ENCODE measurements at places on chromosomes 16 and 17.

DNA sequence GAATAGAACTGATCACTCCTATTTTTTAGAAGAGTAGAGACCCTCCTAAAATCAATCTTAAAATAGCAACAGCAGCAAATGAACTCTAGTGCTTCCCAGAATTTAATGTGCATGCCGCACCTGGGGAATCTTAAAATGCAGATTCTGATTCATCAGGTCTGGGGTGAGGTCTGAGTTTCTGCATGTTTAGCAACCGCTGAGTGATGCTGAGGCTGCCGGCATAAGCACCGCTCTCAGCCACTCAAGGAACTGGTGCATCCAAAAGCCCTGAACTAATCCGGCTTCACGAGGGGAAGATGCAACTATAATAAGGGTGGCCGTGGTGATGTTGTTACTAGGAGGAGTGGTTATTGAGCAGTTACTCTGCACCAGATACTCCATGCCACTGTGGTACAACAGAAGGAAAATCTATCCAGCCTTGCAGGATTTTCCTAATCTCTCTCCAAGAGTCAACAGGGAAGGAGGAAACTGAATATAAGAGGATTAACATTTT is 19.7 kb downstream of the SDK2 start:
- no peak for DNase-seq

DNA sequence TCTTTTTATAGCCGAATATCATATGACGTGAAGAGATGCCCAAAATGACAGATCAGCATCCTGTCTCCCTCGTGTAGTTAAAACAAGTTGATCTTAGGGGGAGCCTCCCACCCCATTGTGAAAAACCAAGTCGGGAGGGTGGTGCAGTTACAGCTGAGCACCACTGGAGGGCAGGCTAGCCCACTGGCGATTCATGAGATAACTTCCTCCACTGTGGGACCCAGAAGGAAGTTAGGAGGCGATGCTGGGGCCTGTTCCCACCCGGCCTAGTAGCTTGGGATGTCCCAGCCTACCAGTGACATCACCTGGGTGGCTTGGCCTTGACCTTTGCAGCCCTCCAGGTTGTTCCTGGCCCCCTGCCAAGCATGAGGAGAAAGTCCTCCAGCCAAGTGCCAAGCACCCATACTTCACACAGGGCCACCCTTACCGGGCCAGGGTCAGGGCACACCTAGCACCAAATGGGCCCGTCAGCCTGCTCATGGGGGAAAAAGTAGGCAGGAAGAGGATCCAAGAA is 8.1 kb upstream of the CPNE2 start:
- peak; percentile 27 for DNase-seq

DNA sequence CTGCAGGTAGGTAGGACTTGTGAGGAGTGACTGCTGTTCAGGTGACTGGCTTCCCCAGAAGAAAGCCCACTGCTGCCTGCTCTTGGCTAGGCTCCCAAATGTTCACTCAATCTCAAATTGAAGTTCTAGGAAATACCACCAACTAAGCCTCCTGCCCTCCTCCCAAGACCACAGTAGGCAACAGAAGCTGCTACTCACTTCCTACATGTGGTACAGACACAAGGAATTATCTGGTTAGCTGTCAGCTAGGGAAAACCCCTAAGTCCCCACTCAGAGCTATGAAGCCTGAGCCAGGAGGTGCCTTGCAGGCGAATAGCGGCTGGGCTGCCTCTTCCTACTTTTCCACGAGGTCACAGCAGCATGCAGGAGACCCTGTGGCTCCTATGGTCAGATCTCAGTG is 4.9 kb downstream of the FBXO39 start:
- DNase-seq = no peak

DNA sequence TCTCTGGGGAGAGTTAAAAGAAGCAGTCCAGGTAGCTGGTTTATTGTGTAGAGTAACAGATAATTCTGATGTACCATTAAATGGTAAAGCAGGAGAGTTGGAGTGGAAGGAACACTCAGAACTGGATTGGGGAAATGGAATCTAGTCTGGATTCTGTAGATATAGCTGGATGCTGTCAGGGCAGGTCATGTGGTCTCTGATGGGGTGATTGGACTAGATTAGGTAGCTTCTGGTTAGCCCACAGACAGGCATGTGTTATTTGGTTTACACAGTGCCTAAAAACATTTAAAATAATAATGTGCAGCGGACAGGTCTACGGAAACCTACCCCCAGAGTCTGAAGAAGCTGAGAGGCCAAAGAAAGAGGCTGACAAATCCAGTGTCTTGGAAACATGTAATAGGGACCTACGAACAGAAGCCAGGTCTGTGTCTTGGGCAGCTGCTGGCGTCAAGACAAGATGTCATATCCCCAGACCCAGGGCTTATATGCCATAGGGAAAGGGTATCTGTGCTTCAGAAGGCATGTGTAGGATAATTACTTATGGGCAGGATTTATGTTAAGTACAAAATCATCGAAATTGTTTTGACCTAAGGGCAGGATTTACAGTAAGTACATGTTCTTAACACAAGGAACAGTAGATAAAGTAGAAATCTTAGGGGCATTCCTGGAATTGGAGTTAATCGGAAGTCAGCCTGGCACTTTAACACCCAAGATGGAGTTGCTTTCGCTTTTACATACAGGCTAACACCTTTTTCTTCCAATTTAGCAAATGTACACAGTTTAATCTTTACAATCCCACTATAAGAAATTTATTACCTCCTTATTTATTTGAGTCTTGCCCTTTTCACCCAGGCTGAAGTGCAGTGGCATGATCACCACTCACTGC is 12.4 kb downstream of the LUC7L3 start:
- DNase-seq = no peak

GRCh38 chr17:54307351-54307750 is 484.6 kb downstream of the KIF2B start:
- DNase-seq = no peak

GRCh38 chr16:84756830-84757229 is 57.0 kb downstream of the USP10 start:
- no peak for DNase-seq

- DNase-seq = no peak
Observed at GRCh38 chr16:11080999-11081630, 136.8 kb downstream of the CLEC16A start.

GRCh38 chr17:46175891-46176290 is 17.3 kb downstream of the KANSL1 start:
- no peak for DNase-seq

GRCh38 chr17:9414471-9414870 is 161.1 kb downstream of the STX8 start:
- no peak for DNase-seq

DNA sequence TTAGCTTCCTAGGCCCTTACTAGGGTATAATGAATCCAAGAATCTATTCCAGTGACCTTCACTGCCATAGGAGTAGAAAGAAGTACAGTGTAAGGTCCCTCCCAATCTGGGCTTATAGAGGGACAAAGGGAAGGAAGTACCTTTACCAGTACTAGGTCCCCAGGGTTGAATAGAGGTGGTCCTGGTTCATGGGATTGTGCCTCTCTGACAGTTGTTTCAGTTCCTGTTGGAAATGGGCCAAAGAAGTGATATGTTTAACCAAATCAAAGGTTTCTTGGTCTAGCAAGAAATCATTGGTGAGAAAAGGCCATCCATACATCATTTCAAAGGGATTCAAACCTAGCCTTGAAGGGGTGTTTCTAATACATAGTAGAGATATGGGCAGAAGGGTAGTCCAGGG is 16.0 kb upstream of the ZNHIT3 start:
- no peak for DNase-seq

GRCh38 chr17:35051183-35051578 is 12.3 kb downstream of the RFFL start:
- peak; percentile 93 for DNase-seq

DNA sequence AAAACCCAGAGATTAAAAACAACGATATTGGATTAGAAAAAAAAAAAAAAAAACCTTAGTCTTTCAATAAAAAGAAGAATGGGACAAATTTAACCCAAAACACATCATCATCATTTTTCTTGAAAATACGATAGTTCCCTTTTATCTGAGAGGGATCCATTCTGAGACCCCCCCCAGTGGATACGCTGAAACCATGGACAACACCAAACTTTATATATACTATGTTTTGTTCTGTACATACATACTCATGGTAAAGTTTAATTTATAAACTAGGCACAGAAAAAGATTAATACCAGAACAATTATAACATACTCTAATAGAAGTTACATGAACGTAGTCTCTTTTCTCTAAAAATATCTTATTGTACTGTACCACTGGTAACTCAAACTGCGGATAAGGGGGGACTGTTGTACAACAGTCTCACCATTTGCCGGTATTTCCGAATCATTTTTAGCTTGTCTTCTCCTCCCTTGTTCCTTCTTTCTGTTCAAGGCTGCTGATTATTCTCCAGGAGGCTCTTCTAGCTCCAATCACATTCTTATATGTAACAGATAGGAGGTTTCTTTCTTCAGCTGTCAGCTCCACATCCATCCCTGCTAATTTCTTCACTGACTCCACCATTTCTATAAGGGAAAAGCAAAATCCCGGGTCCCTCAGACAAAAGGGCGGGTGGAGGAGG is 37.0 kb downstream of the RNF135 start:
- DNase-seq = no peak

DNA sequence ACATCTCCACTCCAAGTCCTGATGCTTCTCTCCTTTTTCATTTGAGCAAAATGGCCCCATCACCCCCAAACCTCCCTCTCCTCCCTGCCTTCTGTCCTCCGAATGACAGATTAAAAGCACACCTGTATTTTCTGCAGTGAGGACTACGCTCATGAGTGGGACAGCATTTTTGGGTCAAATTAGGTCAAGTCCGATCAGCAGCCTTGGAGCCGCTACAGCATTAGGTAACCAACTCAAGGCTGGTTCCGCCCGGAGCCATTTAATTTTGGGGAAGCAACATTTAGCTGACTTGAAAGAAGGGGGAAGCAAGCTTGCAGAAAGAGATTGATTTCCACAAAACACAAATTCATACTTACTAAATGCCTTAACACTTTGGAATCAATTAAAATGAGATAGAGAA is 324.1 kb upstream of the CDH5 start:
- no peak for DNase-seq

GRCh38 chr16:89955001-89955685 is 6.6 kb downstream of the DEF8 start:
- DNase-seq = no peak

GRCh38 chr16:55909876-55910275 is 34.7 kb upstream of the CES5A start:
- DNase-seq = no peak

DNA sequence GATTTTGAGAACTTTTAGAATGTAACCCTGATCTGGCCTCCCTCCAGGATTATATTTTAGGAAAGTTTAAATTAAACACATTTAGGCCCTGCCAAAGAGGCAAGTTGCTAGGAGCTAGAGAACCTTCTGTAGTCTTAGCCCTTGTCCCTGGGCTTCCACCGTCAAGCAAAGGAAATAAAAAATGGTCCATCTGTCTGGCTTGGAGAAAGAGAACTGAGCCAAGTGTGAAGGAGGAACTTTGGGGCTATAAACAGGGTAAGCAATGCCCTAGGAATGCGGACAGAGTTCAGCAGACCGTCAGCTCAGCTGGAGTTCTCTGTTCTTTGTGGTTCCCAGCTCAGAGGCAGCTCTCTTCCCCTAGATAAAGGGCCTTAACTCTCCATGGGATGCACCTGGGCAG is 29.6 kb downstream of the RCVRN start:
- no peak for DNase-seq

- no peak for DNase-seq
Observed at GRCh38 chr16:49469930-49470451, 96.4 kb downstream of the C16orf78 start.

DNA sequence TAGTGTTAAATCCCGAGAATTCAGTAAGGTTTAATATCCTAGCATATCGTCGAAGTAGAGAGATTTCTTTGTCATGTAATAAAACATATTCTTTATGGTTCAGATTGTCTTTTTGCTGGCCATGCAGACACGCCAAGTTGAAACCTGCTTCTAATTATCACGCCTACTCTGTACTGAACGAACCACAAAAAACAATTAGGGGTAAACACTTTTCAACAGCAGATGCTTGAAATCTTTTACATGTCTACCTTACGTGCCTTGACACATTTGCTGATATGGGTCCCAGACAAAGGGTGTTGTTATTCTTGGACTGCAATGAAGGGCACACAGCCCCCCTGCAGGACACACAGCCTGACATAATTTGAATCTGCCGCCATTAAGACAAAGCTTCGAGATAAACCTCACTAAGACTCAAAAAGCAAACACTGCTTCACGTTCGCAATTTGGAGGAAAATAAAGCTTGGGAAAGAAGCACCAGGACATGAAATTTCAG is 13.3 kb downstream of the WIPI1 start:
- DNase-seq = no peak

DNA sequence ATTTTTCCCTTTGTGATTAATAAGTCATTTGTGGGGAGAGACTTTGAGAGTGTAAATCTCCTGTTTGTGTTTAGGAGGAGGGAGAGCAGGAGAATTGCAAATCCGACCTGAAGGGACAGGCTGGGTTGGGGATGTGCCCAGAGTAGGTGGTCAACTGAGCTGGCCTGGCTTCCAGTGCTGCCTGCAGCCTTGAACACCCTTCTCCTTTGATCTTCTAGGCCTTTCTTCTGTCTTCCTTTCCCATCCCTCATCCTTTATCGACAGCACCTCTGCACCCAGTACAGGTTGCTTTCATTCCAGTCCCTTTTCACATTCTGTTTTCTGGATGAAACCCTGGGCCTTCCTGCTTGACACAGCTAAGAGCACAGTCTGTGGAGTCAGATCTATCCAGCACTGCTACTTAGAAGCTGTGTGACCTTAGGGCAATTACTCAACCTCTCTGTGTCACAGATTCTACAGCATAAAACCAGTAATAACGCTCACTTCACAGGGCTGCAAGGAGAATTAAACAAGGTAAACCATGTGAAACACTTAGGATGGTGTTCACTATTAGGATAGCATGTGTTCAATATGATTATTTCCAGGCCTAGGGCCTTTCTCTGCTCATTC is 1.0 kb upstream of the CSNK2A2 start:
- no peak for DNase-seq

DNA sequence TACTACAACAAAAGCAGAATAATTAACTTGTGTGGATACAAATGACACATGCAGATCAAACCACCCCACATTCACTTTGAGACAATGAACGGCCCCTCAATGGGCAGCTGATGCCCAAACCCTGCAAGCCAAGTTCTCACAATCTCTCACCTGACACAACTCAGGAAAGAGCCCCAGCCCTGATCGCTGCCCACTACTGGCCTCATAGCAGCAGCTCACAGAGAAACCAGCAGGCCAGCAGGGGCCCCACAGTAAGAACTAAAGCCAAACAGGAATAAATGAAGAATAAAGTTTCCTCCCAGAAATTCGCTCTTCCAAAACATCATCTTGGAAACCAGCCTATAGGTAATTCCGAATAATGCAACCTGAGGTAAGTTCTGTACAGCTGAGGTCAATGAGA is 7.7 kb downstream of the AKTIP start:
- DNase-seq = no peak

GRCh38 chr16:5193861-5194260 is 96.3 kb upstream of the EEF2KMT start:
- no peak for DNase-seq

GRCh38 chr17:56021681-56022190 is 131.5 kb upstream of the ANKFN1 start:
- DNase-seq = no peak
